WTC11 (cell line): ENCODE measurements at places on chromosomes 13 and 19. TPM values are rescaled to one million over a fixed set of nuclear protein-coding genes. Genes with fewer than 3 reads are reported as not detected.

LILRA1 gene
- total RNA-seq: not detected in 3 replicates

- peaks cover 62% of the 10 kb centered on the region for H3K36me3 ChIP-seq
- no peaks in the 10 kb centered on the region for H3K27me3 ChIP-seq
- peak overlapping the region; percentile 29; the same call in 1 of the 2 replicates for H3K27ac ChIP-seq
- no peak for DNase-seq
Observed at GRCh38 chr19:38632476-38633213, 13.7 kb downstream of the EIF3K start.

ZNF837 gene
- total RNA-seq: 3.4 to 4.9 TPM (median 4.6 TPM) in 3 replicates

AMH gene
- total RNA-seq: 4.7 to 11.2 TPM (median 5.2 TPM) in 3 replicates

GRCh38 chr13:112782429-112783010, 92.7 kb downstream of the ATP11A start:
- no peaks in the 10 kb centered on the region for H3K27me3 ChIP-seq
- H3K27ac ChIP-seq: peak overlapping the region; percentile 88
- DNase-seq: no peak
- no peak overlapping the region for H3K4me3 ChIP-seq

OR1M1 gene
- not detected in 3 replicates for total RNA-seq

DNA sequence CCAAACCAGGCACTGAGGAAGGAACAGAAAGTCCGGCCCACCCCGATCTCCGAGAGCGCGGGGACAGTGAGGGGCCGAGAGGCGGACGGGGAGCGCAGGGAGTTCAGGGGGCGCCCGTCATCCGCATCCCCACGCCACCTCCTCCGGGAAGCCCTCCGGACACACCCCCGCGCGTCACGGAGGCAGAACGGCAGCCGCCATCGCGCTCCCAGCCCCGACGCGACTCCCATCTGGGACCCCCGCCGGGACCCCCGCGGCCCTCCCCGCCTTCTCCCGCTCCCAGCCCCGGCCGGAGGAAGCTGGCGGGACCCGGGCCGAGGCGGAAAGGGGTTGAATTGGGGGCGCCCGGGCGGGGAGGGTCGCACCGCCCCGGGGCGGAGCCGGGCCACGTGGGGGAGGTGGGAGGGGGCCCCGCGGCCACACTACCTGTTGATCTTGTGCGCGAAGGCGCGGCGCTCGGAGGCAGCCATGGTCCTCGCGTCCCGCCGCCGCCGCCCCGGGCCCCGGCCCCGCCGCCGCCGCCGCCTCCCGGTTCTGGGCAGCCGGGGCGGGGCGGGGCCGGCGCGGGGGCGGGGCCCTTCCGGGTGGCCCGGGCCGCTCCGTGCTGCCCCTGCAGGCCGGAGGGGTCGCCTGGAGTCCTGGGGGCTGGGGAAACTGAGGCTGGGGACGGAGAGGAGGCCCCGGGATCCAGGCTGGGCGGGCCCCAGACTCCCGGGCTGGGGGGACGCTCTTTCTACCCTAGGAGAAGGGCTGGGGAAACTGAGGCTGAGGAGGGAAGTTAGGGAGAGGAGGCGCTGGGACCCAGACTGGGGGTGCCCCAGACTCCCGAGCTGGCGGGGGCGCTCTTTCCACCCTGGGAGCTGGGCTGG, at the start of gene DOCK6:
DOCK6 (minus strand) TSS at position 554 of the 869 bp plus-strand sequence; CDS start at position 470, 84 bp downstream.
- DNase-seq: peak; percentile 60
- no peaks in the 10 kb centered on the region for H3K36me3 ChIP-seq
- H3K27me3 ChIP-seq: no peaks in the 10 kb centered on the region; the same call in 1 of the 2 replicates
- no peak within 1 kb of the TSS for H3K27ac ChIP-seq
